ENCODE measurements at places on chromosomes 3 and 15.

DNA sequence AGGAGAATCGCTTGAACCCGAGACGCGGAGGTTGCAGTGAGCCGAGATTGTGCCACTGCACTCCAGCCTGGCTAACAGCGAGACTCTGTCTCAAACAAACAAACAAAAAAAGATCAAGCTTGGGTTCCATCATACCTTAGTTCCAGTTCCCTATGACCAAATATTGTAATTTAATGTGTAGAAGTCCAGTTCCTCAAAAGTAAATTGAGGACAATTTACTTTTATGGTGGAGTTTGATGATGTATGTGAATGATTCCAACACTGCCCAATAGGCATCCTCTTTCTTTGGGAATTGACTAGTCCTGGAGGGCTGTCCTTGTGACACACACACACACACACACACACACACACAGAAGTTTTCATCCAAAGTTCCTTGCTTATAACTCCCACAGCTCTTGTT is 2.8 kb upstream of the PKM start:
- DNase-seq = no peak

GRCh38 chr3:72343078-72343477 is 505.2 kb downstream of the SHQ1 start:
- DNase-seq = no peak

GRCh38 chr15:27871078-27871901 is 227.8 kb downstream of the OCA2 start:
- no peak for DNase-seq

- DNase-seq = no peak
Observed at GRCh38 chr15:44705986-44706385, 5.1 kb downstream of the PATL2 start.

GRCh38 chr3:134085034-134085775 is 55.5 kb upstream of the SLCO2A1 start:
- DNase-seq = no peak

- no peak for DNase-seq
Observed at GRCh38 chr15:55255714-55256113, 33.9 kb downstream of the RAB27A start.

DNA sequence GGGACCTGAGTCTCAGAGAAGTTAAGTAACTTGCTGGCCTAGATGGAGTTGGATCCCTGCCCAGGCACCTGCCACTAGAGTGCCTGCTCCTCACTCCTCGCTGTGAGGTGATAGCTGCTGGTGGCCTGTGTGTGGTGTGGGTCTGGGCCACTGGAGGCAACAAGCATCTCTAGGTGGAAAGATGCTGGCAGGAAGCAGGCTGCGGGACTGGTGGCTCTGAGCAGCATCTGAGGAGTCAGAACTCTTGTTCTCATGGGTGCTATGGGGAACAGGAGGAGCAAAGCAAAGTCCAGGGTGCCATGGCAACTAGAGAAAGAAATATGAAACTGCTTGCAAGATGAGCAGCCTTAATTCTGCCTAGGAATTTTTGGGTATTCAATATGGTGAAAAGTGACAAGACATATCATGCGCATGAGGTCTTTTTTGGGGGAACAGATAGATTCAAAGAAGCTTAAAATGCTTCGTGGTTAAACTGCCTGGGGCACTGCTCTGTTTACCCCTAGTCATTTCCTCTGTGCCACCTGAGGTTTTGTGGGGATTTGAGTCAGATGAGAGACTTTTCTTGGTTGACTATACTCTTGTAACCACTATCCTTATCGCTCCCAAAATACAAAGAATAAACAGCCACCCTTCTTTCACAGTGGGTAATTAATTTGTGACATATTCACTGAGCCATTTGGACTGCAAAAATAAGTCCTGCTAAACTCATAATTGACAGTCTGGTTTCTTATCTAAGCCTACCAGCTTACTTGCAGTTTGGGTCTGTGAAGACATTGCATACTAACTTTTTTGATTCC is 50.3 kb downstream of the MED12L start:
- DNase-seq = no peak

DNA sequence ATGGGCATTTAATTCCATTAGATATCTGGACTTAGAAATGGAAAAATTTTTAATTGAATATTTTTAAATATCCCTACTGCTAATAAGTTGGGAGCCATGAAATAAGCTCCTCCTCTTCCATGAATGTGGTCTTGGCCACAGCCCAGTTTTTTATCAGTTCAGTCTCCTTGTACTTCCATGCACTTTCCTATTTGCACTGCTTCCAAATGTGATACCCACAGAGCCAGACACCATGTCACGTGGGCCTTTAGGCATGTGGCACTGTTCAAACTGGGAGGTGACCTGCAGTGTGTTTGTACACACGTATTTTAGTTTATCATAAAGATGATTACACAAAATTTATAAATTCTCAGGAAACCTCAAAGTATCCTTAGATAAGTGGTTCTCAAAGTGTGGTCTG is 80.1 kb upstream of the DGKG start:
- no peak for DNase-seq

DNA sequence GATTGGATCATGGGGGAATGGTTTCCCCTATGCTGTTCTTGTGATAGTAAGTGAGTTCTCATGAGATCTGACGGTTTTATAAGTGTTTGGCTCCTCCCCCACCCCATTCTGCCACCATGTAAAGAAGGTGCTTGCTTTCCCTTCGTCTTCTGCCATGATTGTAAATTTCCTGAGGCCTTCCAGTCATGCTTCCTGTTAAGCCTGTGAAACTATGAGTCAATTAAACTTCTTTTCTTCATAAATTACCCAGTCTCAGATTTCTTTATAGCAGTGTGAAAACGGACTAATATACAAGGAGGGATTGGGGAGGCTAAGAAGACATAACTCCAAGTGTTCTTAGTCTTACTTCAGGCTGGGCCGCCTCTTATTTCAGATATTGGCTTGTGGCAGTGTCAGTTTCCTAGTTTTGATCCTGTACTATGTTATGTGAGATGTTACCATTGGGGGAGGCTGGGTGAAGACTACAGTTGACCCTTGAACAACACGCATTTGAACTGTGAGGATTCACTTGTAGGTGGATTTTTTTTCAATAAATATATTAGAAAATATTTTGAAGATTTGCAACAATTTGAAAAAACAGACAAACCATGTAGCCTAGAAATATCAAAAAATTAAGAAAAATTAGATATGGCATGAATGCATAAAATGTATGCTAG is 44.9 kb downstream of the NMD3 start:
- DNase-seq = no peak

- DNase-seq = no peak
Observed at GRCh38 chr3:173553635-173554280, 156.2 kb downstream of the NLGN1 start.

GRCh38 chr15:24956111-24956838 is 1.5 kb downstream of the SNRPN start:
- peak; percentile 76 for DNase-seq

DNA sequence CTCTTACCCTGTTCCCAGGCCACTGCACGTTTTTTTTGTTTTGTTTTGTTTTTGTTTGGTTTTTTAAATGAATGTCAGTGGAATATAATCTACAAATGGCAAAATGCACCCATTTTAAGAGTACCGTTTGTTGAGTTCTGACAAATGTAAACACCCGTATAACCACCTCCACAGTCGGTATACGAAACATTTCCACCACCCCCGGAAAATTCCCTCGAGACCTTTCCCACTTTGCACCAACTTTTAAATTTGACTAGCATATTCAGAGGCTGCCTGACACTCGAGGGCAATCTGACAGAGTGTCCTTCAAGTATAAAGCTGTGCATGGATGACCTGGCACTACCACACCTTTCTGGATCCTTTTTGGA is 613 bp upstream of the ARHGEF3 start:
- DNase-seq = no peak

DNA sequence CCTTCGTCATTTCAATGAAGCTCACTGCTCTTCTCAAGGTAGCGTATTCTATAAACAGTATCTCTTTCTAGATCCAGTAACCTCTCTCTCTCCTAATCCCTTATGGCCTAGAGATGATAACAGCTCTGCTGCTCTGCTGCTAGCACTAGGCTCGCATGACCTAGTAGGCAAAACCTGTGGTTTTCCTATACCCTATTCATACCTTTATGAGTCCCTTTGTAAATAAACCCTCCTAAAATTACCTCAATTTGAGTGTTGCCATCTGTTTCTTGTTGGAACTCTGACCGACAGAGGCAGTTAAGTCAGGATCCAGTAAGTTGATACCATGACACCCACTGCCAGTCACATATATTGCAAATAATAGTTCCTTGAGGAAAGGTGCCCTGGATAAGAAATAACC is 7.3 kb downstream of the CCDC14 start:
- no peak for DNase-seq

- no peak for DNase-seq
Observed at GRCh38 chr3:123688241-123688747, 103.4 kb upstream of the HACD2 start.

DNA sequence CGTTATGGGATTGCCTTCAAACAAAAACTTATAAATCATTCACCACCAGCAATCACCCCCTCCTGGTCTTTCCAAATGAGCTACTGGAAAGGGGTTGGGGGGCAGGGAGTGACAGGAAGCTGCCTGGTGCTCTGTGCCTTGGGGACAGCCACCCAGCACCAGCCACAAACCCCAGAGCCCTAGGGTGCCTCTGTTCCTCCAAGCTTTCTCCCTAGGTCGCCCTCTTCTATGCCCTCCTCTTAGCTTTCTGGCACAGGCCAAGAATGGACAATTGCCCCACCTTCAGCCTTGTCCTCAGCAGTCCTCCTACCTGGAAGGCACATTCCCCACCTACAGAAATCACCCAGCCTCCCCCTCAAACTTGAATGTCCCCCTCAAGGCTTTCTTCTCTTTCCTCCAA is 3.3 kb downstream of the OXTR start:
- DNase-seq = no peak

- no peak for DNase-seq
Observed at GRCh38 chr3:159667261-159667660, 321.4 kb upstream of the IL12A start.
